ENCODE measurements at places on chromosomes 6 and 20. TPM values are rescaled to one million over a fixed set of nuclear protein-coding genes. Genes with fewer than 3 reads are reported as not detected.

GRCh38 chr6:151807513-151808370 lies at the start of gene ESR1:
Gene ESR1, plus strand, starts transcription at chr6:151807682. Its CDS starts 231 bp downstream, at chr6:151807913.
- peak; percentile 19 for DNase-seq
- H3K4me1 ChIP-seq, result peaks cover 21% of the 10 kb centered on the region
- no peak within 1 kb of the TSS for H3K27ac ChIP-seq
- no peak within 1 kb of the TSS for H3K4me3 ChIP-seq
- peaks cover 19% of the 10 kb centered on the region for H3K27me3 ChIP-seq

DNA sequence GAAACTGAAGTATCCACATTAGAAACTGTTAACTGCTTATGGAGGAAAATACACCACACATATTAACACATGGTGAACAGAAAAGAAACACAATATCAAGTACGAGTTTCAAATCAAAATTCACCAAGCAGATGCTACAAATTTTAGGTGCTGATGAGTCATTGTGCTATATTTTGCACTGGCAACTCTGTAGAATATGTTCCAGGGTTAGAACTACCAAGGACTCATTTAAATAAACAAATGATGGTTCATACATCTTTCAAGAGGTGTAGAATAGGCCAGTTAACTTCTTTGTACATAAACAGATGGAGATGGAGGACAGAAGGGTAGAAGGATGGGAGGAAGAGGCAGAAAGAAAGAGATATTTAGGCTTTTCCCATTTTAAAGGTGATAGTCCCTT lies 184.9 kb downstream of the ARHGAP18 start:
- DNase-seq, result no peak
- H3K27me3 ChIP-seq, result no peaks in the 10 kb centered on the region
- H3K4me3 ChIP-seq, result no peak overlapping the region
- no peaks in the 10 kb centered on the region for H3K36me3 ChIP-seq
- H3K4me1 ChIP-seq, result no peaks in the 10 kb centered on the region
- no peak overlapping the region for H3K27ac ChIP-seq

DNA sequence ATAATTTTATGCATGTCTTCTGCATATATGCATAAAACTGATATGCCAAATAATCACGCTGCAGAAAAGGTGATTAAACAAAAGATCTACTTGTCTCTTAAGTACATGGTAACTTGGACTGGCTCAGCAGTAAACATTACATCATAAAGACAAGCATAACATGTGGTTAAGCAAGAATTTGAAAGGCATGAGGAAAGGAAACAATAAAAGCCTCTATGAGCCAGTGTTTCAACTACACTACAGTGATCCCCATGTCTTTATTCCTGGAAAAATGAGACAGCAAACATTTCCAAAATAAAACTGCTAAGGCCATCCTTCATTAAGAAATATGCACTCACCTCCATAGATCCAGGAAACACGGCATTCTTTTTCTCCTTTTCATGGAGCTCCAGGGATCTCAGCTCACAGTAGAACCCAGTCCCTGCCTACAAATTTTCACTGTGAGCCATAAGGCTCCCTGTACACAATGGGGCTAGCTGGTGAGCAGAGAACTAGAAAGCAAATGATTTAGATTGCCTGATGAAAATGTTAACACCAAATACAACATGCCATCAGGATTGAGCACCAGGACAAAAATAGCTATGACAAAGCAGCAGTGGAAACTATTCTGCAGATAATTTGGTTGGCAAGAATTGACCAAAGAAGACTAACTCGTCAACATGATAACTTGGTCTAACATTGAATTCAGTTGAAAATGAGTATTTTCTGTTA lies 156.1 kb downstream of the COL21A1 start:
- no peaks in the 10 kb centered on the region for H3K27me3 ChIP-seq
- no peak for DNase-seq
- H3K4me1 ChIP-seq, result no peaks in the 10 kb centered on the region
- H3K4me3 ChIP-seq, result no peak overlapping the region

- H3K4me1 ChIP-seq, result no peaks in the 10 kb centered on the region
- no peak for DNase-seq
- H3K4me3 ChIP-seq, result peak overlapping the region; percentile 2
- H3K27ac ChIP-seq, result no peak overlapping the region
- no peaks in the 10 kb centered on the region for H3K27me3 ChIP-seq
- H3K36me3 ChIP-seq, result no peaks in the 10 kb centered on the region
These were observed 12.0 kb upstream of the TXNDC5 start for GRCh38 chr6:7922596-7922995.

GRCh38 chr6:109296971-109297372 lies 85.3 kb downstream of the CD164 start:
- no peaks in the 10 kb centered on the region for H3K27me3 ChIP-seq
- no peaks in the 10 kb centered on the region for H3K36me3 ChIP-seq
- H3K4me3 ChIP-seq, result no peak overlapping the region
- H3K27ac ChIP-seq, result no peak overlapping the region
- no peak for DNase-seq

GRCh38 chr6:140009286-140009685 lies 634.8 kb upstream of the CITED2 start:
- no peak for DNase-seq
- H3K4me3 ChIP-seq, result no peak overlapping the region
- H3K27me3 ChIP-seq, result no peaks in the 10 kb centered on the region
- peaks cover 16% of the 10 kb centered on the region for H3K4me1 ChIP-seq
- H3K36me3 ChIP-seq, result no peaks in the 10 kb centered on the region
- H3K27ac ChIP-seq, result no peak overlapping the region

- H3K27me3 ChIP-seq, result no peaks in the 10 kb centered on the region
- no peak for DNase-seq
- H3K36me3 ChIP-seq, result no peaks in the 10 kb centered on the region
These were observed 5.6 kb upstream of the BLOC1S5 start for GRCh38 chr6:8069631-8070284.

GRCh38 chr20:2446845-2447244 lies 23.7 kb downstream of the SNRPB start:
- no peak overlapping the region for H3K27ac ChIP-seq
- no peak overlapping the region for H3K4me3 ChIP-seq
- no peaks in the 10 kb centered on the region for H3K36me3 ChIP-seq
- no peak for DNase-seq
- no peaks in the 10 kb centered on the region for H3K27me3 ChIP-seq
- no peaks in the 10 kb centered on the region for H3K4me1 ChIP-seq

GRCh38 chr6:21801446-21802174 lies 208.1 kb downstream of the SOX4 start:
- H3K4me3 ChIP-seq, result no peak overlapping the region
- H3K27ac ChIP-seq, result peak overlapping the region; percentile 1
- no peaks in the 10 kb centered on the region for H3K27me3 ChIP-seq

DNA sequence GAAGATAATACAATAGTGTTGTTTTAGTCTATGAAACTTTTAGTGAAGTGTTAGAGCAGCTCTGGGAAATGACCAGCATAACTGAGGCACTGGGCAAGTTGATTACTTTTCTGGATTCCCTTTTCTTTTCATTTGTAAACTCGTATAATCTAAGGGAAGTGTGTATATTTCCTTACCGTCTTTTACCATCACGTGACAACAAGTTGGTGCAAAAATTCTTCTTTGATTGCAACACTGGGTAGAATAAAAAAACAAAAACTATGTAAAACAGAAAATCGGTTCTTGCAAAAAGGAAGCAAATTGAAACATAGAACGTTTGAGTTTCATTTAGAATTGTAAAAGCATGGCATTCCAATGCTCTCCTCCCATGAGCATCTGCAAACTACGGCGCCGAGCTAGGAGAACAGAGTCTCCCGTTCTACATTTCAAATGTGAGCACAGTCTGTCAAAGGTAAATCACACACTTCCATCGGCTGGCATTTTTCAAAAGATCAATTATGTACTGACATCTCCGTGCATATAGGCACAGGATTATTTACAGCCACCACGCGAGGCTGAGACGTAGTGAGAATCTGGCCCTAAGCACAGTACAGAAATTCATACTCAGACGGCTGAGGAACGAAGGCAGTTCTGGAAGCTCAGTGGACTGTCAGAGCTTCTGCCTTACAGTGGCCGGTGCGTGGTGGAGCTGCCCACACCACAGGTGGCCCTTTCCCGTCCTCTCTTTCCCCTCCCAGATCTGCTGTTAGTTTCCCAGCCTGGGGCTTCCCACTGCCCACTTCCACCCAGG lies 314.0 kb downstream of the BMP7 start:
- no peak overlapping the region for H3K4me3 ChIP-seq
- DNase-seq, result no peak
- H3K27ac ChIP-seq, result no peak overlapping the region
- no peaks in the 10 kb centered on the region for H3K36me3 ChIP-seq
- H3K27me3 ChIP-seq, result no peaks in the 10 kb centered on the region

- no peak overlapping the region for H3K27ac ChIP-seq
- H3K27me3 ChIP-seq, result no peaks in the 10 kb centered on the region
- H3K36me3 ChIP-seq, result peaks cover 2% of the 10 kb centered on the region
- no peak overlapping the region for H3K4me3 ChIP-seq
These were observed 3.5 kb downstream of the TENT5A start for GRCh38 chr6:81748994-81749393.

- no peaks in the 10 kb centered on the region for H3K27me3 ChIP-seq
- no peak overlapping the region for H3K4me3 ChIP-seq
- no peaks in the 10 kb centered on the region for H3K36me3 ChIP-seq
- H3K27ac ChIP-seq, result no peak overlapping the region
- no peak for DNase-seq
These were observed 5.4 kb downstream of the NKX2-2 start for GRCh38 chr20:21508230-21509078.

- no peaks in the 10 kb centered on the region for H3K27me3 ChIP-seq
- no peaks in the 10 kb centered on the region for H3K4me1 ChIP-seq
- DNase-seq, result peak; percentile 19
- no peaks in the 10 kb centered on the region for H3K36me3 ChIP-seq
- H3K4me3 ChIP-seq, result no peak overlapping the region
These were observed 15.2 kb upstream of the AMD1 start for GRCh38 chr6:110859335-110859792.

DNA sequence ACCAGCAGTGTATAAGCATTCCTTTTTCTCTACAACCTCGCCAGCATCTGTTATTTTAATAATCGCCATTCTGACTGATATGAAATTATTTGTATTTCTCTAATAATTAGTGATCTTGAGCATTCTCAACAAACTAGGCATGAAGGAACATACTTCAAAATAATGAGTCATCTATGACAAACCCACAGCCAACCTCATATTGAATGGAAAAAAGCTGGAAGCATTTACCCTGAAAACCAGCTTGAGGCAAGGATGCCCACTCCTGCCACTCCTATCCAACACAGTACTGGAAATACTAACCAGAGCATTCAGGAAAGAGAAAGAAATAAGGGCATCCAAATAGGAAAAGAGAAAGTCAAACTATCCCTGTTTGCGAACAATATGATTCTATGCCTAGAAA lies 390.6 kb upstream of the ID4 start:
- no peaks in the 10 kb centered on the region for H3K27me3 ChIP-seq
- no peak for DNase-seq
- no peak overlapping the region for H3K4me3 ChIP-seq
- H3K36me3 ChIP-seq, result no peaks in the 10 kb centered on the region
- H3K27ac ChIP-seq, result no peak overlapping the region
- no peaks in the 10 kb centered on the region for H3K4me1 ChIP-seq

- no peaks in the 10 kb centered on the region for H3K36me3 ChIP-seq
- H3K4me1 ChIP-seq, result peaks cover 36% of the 10 kb centered on the region
- no peak for DNase-seq
- H3K27me3 ChIP-seq, result no peaks in the 10 kb centered on the region
These were observed 12.7 kb downstream of the TRIM31 start for GRCh38 chr6:30100154-30100553.

DNA sequence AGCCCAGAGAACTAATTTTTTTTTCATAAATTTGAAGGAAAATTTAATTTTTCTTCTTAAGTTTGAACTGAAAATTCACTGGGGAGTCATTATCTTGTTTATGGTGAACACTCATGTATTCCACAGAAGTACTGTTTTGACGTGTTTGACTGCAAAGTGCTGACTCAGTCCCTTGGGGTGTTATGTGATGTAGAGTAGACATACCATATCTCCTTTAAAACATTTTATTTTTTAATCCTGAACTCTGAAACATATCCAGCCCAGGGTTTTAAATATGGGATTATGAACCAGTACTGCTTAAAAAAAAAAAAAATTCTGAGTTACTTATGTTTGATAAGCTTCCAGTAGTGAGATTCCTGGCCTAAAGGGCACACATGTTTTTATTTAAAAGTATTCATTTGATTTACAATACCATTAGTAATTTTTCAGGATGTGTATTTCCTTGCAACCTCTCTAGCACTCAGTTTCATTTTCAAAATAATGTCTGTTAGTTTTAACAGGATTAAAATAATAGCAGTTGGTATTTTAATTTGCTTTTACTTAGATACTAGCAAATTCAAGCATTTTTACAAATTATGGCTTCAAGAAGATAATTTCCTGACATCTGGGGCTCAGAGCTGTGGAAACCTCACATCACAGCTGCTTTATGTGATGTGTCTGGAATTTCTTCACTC lies 81.7 kb upstream of the PDE10A start:
- H3K4me3 ChIP-seq, result no peak overlapping the region
- H3K36me3 ChIP-seq, result no peaks in the 10 kb centered on the region
- no peak for DNase-seq
- H3K27me3 ChIP-seq, result no peaks in the 10 kb centered on the region
- H3K27ac ChIP-seq, result no peak overlapping the region

DNA sequence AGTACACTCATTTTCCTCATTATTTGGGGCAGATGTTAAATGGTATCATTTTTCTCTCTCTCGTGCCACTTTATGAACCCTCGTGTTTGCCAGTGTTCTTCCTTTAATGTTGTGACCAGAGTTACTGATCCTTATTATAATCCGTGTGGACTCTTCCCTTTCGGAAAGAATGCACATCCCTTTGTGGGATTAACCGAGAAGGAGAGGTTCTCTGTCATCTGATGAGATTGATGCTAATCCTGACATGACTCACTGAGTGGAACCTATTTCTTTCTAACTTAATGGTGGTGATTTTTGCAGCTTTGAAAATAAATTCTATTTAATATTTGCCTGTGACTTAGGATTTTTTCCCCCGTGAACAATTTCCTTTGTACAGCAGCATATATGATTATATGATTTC lies 300.0 kb upstream of the MAN1A1 start:
- no peak overlapping the region for H3K4me3 ChIP-seq
- no peak for DNase-seq
- H3K36me3 ChIP-seq, result no peaks in the 10 kb centered on the region
- no peak overlapping the region for H3K27ac ChIP-seq
- H3K27me3 ChIP-seq, result no peaks in the 10 kb centered on the region
- H3K4me1 ChIP-seq, result no peaks in the 10 kb centered on the region

DNA sequence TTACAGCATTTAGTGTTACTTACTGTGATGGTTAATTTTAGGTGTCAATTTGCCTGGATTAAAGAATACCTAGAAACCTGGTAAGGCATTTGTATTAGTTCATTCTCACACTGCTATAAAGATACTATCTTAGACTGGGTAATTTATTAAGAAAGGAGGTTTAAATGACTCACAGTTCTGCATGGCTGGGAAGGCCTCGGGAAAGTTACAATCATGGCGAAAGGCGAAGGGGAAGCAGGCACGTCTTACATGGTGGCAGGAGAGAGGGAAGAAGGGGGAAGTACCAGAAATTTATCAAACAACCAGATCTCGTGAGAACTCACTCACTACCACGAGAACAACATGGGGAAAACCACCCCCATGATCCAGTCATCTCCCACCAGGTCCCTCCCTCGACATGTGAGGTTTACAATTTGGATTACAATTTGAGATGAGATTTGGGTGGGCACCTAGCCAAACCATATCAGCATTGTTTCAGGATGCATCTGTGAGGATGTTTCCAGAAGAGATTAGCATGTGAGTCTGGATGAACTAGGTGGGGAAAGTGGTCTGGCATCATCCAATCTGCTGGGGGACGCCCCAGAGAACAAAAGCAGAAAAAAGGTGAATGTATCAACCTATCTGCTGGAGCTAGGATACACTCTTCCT lies 76.8 kb downstream of the MKKS start:
- no peaks in the 10 kb centered on the region for H3K36me3 ChIP-seq
- no peak overlapping the region for H3K27ac ChIP-seq

The NKX2-4 gene
- total RNA-seq, result not detected

The HUS1B gene
- 4.4 TPM for total RNA-seq

The ERVFRD-1 gene
- total RNA-seq, result not detected

The ALDH5A1 gene
- total RNA-seq, result 8.2 TPM

The NSFL1C gene
- total RNA-seq, result 23.1 TPM

The PRDM1 gene
- total RNA-seq, result 2.6 TPM

The WASF1 gene
- 7.5 TPM for total RNA-seq

The IL17A gene
- total RNA-seq, result not detected

The GNRH2 gene
- total RNA-seq, result not detected
